ENCODE measurements at places on chromosomes 2 and 18.

- no peak for DNase-seq
These were observed 87.9 kb upstream of the ALPP start for GRCh38 chr2:232290668-232291067.

DNA sequence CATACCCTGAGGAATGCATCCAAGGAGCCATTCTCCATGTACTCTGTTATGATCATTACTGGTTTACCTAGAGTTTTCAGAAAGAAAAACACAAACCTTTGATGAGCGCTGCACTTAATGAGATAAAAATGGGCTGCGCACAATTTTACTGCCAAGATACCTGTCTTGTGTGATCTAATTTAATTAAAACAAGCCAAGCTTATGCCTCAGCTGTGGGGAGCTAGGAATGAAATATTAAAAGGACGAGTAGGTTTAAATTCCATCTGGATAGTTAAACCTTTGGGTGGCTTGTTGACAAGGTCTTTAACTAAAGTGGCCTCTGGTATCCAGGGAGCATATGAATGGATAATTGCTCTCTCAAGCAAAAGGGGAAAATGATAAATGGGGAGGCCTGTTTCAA lies 135.0 kb downstream of the EPHA4 start:
- DNase-seq = no peak

GRCh38 chr2:240412211-240412861 lies 23.1 kb upstream of the GPC1 start:
- no peak for DNase-seq

DNA sequence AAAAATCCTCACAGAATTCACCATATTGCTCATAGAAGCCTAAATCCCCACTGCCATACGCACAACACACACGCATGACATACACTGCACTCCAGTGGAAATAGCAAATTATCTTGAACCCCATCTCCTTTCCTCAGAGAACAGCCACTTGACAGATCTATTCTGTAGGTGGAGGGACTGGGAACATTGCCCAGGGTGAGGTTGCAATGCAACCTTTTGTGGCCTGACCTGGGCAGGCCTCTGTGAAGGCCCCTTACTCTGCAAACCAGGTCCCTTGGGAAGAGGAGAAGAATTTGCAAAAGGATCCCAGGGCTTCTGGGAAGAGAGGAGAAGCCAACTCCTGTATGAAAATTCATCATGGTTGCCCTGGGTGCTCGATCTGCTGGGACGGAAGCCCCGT lies 51.9 kb downstream of the SDC1 start:
- DNase-seq = no peak

DNA sequence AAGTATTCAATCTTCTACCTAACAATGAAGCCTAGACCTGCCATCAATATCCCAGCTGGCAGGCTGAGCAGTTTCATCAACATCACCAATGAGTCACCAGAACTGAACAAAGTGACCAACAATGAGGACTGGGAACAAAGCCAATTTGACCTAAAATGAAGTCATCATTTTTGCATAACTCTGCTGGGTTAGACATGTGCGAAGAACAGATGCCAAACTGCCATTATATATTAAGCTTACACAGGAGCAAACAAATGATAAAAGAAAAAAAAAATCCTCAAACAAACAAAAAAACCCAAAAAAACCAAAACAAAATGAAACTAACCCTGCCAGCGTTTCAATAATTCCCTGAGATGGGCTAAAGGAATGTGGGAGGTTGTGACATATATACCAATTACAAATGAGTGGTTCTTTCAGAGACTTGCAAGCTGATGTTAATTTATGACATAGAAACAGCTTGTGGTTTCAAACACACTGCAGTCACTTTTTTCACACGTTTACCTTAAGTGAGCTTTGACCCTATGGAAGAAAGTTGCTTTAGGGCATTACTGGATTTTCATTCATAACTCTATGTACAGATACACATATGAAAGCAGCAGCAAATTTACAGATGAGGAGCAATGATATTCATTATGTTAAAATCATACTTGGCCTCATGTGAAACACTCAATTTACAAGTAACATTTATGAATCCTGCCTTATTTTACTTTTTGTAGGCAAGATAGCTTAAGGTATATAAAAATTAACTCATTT lies 56.9 kb upstream of the CCDC141 start:
- DNase-seq = no peak
